Cardiac muscle cell (in vitro differentiated cells and primary cell): ENCODE measurements at places on chromosomes 12 and 14. TPM values are rescaled to one million over a fixed set of nuclear protein-coding genes. Genes with fewer than 3 reads are reported as not detected.

- H3K27ac ChIP-seq: no peak overlapping the region
- H3K4me3 ChIP-seq: no peak overlapping the region
- no peaks in the 10 kb centered on the region for H3K27me3 ChIP-seq
- DNase-seq: no peak
- H3K4me1 ChIP-seq: peaks cover 20% of the 10 kb centered on the region
These were observed 5.5 kb downstream of the NDRG2 start for GRCh38 chr14:21019366-21019765.

DNA sequence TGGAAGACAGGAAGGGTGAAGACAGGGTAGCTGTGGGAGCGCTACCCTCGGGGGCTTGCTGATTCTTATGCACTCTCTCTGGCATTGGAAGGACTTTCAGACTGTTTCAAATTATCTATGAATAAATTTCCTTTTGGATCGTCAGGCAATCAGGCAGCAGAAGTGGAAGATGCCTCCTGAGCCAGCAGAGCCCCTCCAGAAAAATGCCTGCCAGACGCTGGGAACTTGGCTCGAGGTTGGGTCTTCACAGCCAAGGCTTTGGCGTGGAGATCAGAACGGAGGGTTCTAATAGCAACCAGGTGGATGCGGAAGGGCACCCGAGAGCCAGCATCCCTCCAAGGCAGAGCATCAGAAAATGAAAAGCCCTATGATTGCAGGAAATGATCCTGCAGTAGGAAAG lies 119.2 kb upstream of the RFLNA start:
- no peak overlapping the region for H3K4me3 ChIP-seq
- H3K27ac ChIP-seq: no peak overlapping the region
- no peak for DNase-seq
- H3K27me3 ChIP-seq: no peaks in the 10 kb centered on the region
- no peaks in the 10 kb centered on the region for H3K36me3 ChIP-seq

C12orf54 gene
- total RNA-seq: not detected in 2 replicates

- H3K4me1 ChIP-seq: no peaks in the 10 kb centered on the region
- no peaks in the 10 kb centered on the region for H3K36me3 ChIP-seq
- H3K27ac ChIP-seq: no peak overlapping the region
- DNase-seq: no peak
- H3K27me3 ChIP-seq: no peaks in the 10 kb centered on the region
- no peak overlapping the region for H3K4me3 ChIP-seq
These were observed 108.7 kb downstream of the PTGER2 start for GRCh38 chr14:52422650-52423356.
